ENCODE measurements at places on chromosomes 7 and 10.

DNA sequence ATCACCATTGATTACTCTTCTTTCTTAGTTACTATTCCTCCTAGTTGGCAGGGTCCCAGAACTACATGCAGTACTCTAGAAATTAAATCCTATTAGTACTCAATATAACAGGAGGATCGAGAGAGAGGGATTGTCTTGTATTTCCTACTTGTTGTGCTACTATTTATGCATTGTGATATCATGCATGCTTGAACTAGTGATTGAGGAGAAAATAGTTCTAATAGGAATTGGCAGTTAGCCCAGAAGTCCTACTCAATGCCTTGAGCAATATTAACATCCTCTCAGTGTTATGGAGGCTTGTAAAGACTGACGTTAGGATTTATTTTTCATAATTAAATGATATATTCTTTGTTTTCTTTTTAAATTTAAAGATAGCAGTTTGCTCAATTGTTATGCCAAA is 67.4 kb downstream of the FOXP2 start:
- DNase-seq = peak; percentile 23

DNA sequence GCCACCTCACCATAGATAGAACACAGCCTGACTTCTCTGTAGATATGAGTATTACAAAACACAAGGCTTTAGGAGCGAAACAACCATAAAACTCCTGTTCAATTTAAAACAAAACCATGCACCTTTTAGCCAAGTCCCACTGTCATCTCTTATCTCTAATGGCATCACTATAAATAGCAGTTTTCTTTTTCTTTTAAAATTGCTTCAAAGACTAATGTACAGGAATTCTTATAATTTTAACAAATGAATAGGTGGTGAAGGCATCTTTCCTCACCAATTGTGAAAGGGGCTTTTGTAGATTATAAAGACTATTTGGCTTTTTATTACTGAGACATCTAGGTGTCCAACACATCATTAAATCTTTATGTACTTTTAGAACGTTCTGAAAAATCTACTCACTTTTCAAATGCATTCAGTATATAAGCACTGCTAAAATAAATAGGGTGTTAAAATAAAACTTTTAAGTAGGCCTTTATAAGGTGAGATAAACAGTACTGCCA is 205.7 kb upstream of the GRM3 start:
- no peak for DNase-seq

GRCh38 chr10:71877821-71878220 is 26.8 kb upstream of the PSAP start:
- DNase-seq = no peak

GRCh38 chr7:39702133-39702532 is 78.8 kb downstream of the RALA start:
- no peak for DNase-seq

- peak; percentile 12 for DNase-seq
Measured at GRCh38 chr7:127705461-127705959, 53.5 kb downstream of the SND1 start.

DNA sequence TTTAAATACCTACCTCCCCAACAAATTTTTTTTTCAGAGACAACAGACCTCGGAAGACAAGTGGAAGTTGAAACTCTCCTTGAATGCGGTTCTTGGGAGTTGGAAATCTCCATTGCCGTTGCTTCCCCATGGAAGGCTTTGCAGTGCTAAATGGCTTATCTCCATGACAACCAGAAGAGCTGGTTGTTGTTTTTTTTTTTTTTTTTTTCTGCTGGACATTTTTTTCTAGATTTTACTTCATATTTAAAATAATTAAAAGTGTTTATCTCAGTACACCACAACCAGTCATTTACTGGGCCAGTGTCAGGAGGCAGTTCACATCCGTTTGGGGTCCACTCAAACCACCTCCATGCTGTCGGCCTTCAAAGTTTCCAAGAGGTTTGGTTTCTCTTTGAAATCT is 348.5 kb upstream of the PRKCQ start:
- no peak for DNase-seq

DNA sequence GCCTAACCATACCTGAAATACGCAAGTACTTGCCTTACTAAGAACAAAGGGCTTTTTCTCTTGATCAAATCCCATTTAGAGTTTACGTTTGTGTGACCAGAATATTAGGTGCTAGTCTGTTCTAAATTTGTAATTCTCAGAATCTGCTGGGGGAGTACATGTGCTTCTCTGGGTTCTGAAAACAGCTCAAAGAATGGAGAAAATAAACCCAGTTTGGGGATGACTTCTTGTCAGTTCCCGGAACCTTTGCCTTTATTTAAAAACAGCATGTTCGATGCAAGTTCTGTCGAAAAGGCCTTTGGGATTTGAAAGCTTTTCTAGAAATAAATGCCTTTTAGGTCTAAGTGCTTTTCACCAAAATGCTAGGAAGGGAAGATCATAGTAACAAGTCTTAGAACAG is 147.0 kb downstream of the ARID5B start:
- no peak for DNase-seq

DNA sequence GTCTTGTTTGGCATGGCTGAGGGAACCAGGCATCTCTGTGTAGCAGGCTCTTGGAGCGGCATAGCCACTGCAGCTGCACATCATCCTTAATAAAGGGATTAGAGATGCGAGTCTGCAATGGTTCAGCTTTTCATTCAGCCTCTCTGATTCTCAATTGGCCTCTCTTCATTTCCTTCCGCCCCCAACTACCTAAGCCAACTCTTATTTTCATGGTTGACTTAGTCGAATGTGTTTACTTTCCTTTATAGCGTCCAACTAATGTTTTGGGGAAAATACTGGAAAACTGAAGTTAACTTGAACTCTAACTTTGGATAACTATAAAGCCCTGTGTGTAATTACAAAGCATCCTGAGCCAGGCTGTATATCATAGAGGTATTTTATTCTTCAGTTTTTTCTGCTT is 202.2 kb upstream of the KIAA1217 start:
- DNase-seq = no peak

DNA sequence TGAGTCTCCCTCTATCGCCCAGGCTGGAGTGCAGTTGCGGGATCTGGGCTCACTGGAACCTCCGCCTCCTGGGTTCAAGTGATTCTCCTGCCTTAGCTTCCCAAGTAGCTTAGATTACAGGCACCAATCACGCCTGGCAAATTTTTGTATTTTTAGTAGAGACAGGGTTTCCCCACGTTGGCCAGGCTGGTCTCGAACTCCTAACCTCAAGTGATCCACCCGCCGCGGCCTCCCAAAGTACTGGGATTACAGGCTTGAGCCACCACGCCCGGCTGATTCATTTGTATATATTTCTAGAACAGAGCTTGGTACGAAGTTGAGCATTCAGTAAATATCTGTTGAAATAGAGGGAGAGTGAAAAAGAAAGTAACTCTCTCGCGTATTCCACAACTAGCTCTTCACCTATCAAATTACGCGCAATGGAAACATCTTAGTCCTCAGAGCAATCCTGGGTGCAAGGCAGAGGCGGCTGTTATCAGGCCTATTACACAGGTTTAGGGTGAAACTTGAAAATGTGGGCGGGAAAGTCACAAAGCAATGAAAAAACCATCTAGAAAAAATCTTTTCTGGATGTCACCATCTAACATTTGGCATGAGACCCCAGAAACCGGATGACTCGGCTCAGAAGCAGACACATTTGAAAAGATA is 707 bp upstream of the GHITM start:
- DNase-seq = peak; percentile 61

- DNase-seq = no peak
Measured at GRCh38 chr7:1602386-1602785, 32.6 kb upstream of the PSMG3 start.

- DNase-seq = peak; percentile 29
Measured at GRCh38 chr7:54814401-54814800, 55.4 kb upstream of the SEC61G start.

DNA sequence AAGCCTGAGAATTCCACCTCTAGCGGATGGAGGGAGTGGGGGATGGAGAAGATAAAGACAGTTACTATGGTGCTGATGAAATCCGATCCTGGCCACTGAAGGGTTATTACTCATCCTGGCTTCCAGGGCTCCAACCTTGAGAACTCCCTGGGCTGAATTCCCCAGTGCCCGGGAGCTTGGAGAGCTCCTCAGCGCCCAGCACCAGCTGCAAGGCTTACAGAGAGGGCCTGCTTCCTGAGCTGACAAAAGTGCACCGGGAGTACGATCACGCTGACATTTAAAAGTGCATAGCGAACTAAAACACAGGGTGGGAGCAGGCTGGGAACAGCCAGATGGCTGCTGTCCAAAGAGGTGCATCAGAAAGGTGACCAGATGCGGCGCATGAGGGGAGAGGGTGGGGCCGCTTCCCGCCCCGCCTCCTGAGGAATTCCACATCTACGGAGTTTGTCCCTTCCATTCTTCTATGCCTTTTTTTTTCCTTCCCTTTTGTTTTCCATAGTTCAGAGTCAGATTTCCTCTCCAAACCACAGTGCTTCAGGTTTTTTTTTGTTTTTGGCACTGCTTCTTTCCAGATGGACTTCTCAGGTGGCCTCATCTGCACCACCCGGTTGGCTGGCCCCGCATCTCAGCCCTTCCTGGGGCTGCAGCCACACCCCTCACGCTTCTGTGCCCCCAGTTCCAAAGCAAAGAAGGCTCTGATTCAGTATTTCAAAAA is 62.4 kb upstream of the MKRN1 start:
- DNase-seq = peak; percentile 94

- peak; percentile 96 for DNase-seq
Measured at GRCh38 chr7:94368371-94368791, 26.3 kb upstream of the COL1A2 start.

GRCh38 chr7:24922099-24922773 is 57.7 kb downstream of the OSBPL3 start:
- DNase-seq = no peak

- DNase-seq = no peak
Measured at GRCh38 chr7:74121401-74122249, 38.0 kb downstream of the LIMK1 start.

DNA sequence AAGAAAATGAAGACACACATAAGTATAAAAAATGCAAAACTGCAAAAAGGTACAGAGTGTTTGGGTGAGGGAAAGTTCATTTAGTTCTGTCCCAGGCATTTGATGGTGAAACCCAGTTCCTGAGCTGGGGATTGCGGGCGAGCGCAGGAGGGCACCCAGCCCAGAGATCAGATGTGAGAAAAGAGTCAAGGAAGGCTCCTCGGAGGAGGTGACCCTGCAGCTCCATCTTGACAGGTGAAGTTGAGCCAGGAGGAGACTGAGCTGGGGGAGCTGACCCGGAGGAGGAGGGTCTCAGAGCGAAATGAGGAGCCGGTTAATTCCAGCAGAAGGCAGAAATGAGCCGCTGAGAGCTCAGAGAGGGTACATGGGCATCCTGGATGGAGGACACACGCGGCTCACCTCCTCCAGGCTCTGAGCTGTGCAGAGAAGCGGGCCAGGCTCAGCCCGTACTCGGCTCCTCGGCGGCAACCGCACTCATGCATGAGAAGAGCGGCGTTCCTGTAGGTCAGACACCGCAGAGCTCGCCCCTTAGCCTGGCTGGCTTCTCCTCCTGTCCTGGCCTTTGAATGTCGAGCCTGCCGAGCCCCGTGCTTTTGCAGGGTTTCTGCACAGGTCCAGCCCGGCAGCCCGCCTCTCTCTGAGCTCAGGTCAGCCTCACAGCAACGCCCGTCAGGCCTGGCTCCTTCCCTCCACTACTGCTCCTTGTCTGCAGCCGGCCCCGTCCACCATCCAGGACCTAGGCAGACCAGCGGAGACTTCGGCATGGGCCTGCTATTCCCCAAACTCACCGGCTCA is 9.5 kb upstream of the RAMP3 start:
- no peak for DNase-seq

- DNase-seq = no peak
Measured at GRCh38 chr10:100327007-100327717, 2.9 kb downstream of the PKD2L1 start.

GRCh38 chr10:71300555-71301370 is 18.3 kb upstream of the SLC29A3 start:
- no peak for DNase-seq

DNA sequence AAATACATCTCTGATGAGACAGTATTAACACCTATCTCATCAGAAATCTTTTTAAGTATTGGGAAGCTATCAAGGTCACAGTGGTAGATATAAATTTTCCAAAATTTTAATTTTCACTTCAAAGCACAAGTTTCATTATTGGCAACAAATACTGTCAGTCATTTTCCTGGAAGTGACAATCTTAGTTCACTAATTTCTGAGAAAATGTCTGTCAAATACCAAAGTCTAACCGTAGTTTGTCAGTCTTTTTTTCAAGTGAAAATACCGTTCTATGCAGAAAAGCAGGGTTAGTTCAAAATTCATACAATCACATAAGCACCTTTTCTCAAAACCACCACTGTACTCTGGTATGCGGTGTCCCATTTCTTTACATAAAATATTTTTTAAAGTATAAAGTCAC is 40.4 kb downstream of the CACUL1 start:
- no peak for DNase-seq

DNA sequence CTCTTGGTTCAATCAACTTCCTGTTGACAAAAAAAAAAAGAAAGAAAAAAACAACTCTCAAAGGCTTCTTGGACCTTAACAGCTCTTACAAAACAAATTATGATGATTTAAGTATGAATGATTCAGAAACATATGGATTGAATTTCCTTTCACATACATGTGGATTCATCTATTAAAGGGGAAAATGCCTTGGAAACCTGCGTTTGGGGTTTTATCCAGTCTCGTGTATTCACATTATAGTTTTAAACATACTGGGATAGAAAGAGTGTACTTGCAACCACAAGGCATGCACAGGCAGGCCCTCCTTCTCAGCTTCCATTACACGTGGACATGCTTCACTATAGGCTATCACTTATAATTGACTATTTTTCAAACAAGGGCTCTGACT is 286.7 kb downstream of the INHBA start:
- peak; percentile 8 for DNase-seq

DNA sequence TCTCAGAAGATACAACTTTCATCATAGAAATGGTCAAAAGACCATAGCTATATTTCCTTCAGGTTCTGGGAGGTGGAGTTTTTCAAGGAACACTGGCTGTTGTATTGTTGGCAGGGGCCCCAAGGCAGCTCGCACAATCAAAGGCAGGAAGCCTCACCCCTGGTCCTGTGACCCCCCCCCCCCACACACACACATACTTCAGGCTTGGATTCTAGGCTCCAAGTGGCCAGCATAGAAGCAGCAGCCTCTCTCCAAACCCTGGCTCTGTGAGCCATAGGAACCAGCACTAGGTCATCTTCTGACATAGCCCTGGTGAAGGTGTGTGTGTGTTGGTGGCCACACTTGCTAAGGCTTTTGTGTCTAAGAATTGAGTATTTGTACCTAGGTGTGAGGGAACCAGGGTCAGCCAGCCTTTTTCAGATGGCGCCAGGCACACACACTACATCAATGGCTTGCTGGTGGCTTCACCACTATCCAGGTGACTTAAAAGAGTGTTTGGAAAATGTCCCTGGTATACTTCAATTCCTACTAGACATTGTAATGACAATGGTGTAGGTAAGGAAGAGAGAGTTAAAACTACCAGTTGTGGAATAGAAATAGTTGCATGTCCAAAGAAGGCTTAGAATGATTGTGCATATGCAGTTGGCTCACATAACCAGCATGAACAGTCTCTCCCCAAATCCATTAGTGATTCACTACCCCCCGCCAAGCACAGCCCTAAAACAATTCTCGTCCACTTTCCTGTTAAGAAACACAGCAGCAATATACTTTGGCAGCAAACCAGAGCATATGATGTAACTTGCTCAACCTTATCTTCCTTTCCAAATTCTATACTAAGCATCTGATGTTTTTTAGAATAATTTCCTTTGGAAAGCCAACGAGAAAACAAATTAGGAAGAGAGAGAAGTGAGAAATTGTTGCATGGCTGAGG is 91.3 kb downstream of the AVL9 start:
- DNase-seq = peak; percentile 95

All from fibroblast of lung (primary cell).